Jurkat, Clone E6-1 (cell line): ENCODE measurements at places on chromosomes 7 and 10.

DNA sequence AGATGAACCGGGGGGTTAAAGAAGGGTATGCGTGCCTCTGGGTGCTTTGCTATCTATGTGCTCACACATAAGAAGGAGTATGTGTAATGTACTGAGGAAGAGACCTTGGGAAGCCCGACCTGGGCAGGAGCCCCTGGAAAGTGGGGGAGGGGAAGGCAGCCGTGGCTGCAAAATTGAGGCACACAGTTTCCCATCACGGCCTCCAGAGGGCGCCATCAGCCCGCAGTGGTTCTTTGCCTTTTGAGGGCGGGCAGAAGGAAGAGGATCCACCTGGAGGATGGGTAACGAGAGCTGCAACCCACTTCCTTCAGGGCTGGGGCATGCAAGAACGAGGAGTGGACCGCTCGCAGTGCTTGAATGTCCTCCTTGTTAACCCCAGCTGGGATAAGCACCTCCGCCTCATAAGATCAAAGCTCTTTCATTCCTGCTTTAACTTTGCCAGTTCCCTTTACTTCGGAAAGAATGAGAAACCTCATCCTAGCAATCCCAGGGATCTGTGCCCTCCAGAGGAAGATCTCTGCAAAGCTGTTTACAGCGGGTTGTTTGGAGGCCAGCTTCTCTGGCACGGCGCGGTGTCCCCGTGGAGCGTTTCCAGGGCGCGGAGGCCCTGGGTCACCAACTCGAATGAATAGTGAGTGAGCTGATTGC lies 77.9 kb downstream of the PCGF5 start:
- DNase-seq = peak; percentile 89

DNA sequence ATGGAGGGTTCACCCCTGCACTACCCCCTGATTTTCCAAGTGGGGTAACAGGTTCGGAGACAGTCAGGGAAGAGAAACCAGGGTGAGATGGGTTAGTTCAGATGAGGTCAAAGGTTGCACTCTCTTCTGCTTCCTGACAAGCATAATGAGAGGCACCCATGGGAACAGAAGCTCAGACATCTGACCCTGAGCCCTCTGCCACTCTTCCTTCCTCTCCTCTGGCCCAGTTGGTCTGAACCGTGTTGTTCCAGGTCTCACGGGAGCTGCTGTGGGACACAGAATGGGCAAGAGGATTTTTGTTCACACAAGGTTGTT lies 38.4 kb downstream of the DNAJB12 start:
- no peak for DNase-seq

GRCh38 chr7:81574723-81575326 lies 195.0 kb downstream of the HGF start:
- DNase-seq = no peak

GRCh38 chr7:141074162-141074991 lies 513 bp downstream of the TMEM178B start:
- DNase-seq = no peak

- DNase-seq = no peak
Observed at GRCh38 chr7:128114806-128115205, 83.6 kb upstream of the LRRC4 start.

- no peak for DNase-seq
Observed at GRCh38 chr7:151211155-151211772, 976 bp upstream of the H2BK1 start.

GRCh38 chr7:49692516-49692915 lies 80.9 kb upstream of the VWC2 start:
- no peak for DNase-seq

GRCh38 chr7:139893999-139894398 lies 64.9 kb downstream of the TBXAS1 start:
- no peak for DNase-seq

GRCh38 chr7:152341039-152341913 lies 94.5 kb downstream of the KMT2C start:
- no peak for DNase-seq

GRCh38 chr10:35089611-35090161 lies 455 bp downstream of the CUL2 start:
- DNase-seq = peak; percentile 25

- no peak for DNase-seq
Observed at GRCh38 chr10:5360318-5360915, 4.3 kb upstream of the UCN3 start.

- DNase-seq = no peak
Observed at GRCh38 chr10:33660329-33660728, 325.9 kb upstream of the NRP1 start.

- no peak for DNase-seq
Observed at GRCh38 chr7:112587504-112587903, 106.7 kb downstream of the LSMEM1 start.

- no peak for DNase-seq
Observed at GRCh38 chr7:105787793-105788192, 88.6 kb downstream of the ATXN7L1 start.

GRCh38 chr10:126906704-126907422 lies 1.6 kb downstream of the DOCK1 start:
- no peak for DNase-seq

GRCh38 chr10:89164920-89165319 lies 42.2 kb downstream of the CH25H start:
- no peak for DNase-seq

- DNase-seq = no peak
Observed at GRCh38 chr7:151342811-151343210, 1.2 kb downstream of the NUB1 start.

GRCh38 chr7:21011153-21011552 lies 224.5 kb upstream of the SP8 start:
- no peak for DNase-seq

GRCh38 chr7:129466796-129467195 lies 32.6 kb downstream of the STRIP2 start:
- DNase-seq = no peak

GRCh38 chr10:86533328-86533727 lies 11.7 kb upstream of the WAPL start:
- DNase-seq = no peak

DNA sequence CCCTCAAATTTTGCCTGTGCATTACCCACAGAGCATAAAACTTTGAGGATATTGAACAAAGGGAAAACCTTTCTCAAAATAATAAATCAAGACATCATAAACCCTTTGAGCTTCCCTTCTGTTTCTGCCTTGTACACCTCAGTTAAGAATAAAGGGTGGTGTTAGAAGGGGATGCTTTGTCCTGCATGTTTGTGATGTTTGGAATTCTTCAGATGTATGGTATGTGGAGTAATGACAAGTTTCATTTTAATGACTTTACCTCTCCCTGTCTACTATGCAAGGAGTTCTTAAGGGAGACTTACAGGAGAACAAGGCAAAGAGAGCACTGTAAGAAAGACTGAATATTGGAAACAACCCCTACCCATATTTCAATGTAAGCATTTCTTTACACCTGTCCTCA lies 99.2 kb downstream of the HECW1 start:
- DNase-seq = no peak

- DNase-seq = no peak
Observed at GRCh38 chr10:132714096-132714985, 71.6 kb downstream of the NKX6-2 start.

DNA sequence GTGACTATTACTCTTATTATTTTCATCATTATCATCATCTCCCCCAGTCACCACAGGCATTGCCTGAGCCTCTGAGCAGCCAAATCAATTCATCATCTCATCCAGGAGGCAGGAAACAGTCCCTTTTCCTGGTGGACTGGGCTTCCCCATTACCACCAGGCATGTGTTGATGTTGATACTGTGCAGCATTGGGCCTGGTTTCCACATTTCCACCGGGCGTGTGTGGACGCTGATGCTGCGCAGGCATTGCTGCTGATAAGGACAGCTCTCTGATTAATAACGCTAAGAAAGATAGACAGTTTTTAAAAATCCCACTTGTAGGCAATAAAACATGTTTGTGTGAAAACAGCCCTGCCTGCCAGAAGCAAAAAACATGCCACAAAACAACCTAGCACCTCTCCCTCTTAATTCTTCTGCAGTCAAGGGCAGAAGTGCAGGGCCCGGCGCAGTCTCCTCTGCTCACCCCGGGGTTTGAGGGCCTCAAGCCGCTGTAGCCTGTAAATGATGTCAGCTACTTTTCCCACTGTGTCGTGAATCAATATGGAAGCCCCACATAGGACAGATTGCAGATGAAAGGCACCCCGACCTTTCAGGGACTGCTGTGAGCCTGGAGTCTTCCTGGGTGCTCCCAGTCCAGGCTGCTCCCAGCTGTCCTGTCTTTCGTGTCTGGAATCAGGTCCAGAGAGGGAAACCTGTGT lies 216.0 kb downstream of the WDR37 start:
- DNase-seq = no peak

GRCh38 chr7:114688443-114689055 lies 233.3 kb upstream of the MDFIC start:
- DNase-seq = no peak

DNA sequence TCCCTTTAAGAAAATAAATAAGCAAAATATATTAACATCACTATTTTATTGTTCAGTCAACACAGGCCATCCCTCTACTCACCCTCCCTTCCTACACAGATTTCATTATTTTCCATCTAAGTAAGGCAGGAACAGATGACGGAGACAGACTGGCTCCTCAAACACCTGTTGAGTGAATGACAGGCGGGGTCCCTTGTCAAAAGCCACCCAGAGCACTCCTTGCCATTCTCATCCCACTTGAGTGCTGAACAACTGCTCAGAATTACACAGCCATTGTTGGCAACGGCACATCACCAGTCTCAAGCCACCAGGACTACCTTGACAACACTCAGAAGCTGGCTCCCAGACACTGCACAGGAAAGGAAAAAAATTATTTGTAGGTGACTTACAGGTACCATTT lies 3.3 kb downstream of the GRB10 start:
- no peak for DNase-seq

DNA sequence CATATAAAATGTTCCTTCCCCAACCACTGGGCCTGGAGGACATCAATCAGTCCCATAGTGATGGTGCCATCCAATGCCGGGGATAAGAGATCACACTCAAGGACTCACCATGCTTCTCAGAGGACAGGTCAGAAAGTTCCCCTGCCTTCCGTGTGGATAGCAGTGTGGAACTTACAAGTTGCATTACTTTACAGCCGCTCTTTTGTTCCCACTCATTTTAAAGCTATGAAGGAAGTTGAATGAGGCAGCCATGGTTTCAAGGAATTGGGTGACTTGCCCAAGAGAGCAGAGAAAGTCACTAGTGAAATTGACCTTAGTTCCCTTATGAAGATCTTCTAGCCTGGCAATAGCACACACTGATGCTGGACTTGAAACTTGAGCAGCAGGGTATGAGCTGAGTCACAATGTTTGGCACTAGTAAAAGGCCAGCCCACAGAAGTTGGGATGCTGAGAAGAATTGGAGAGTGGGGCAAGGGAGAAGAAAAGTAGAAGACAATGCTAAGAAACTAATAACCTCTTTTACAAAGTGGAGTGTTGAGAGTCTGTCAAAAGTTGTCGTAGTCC lies 78.7 kb downstream of the CXCL12 start:
- no peak for DNase-seq

GRCh38 chr10:723973-724372 lies 34.5 kb upstream of the DIP2C start:
- no peak for DNase-seq

- DNase-seq = no peak
Observed at GRCh38 chr7:55962014-55962413, 2.4 kb upstream of the NIPSNAP2 start.

- no peak for DNase-seq
Observed at GRCh38 chr7:138951953-138952352, 29.2 kb downstream of the KIAA1549 start.

GRCh38 chr7:68857571-68857970 lies 740.7 kb upstream of the AUTS2 start:
- no peak for DNase-seq

DNA sequence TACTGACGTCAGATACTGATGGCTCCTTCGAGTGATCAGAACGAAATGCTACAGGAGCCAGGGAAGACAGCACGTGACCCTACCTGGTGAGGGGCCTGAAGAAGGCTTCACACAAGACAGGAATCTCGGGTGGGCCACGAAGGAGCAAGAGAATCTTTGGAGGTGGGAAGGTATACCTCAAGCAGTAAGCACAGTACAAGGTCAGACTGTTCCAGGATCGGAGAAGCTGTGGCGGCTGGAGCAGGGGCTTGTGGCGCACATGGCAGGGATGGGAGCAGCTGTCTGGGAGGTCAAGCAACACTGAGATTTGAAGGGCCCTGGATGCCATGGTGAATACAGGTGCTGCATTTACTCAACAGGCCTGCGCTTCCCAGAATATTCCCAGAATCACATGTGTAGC lies 45.4 kb downstream of the C10orf143 start:
- no peak for DNase-seq
